Uterus (tissue), 4 donors: ENCODE measurements at places on chromosomes 6 and 20. TPM values are rescaled to one million over a fixed set of nuclear protein-coding genes. Genes with fewer than 3 reads are reported as not detected.

RAD21L1 gene
- not detected for total RNA-seq

SLC17A9 gene
- total RNA-seq, result 1.6 TPM

OPRM1 gene
- total RNA-seq, result not detected

BAG2 gene
- 23.2 TPM for total RNA-seq

TRIM10 gene
- 0.69 TPM for total RNA-seq

OOEP gene
- not detected for total RNA-seq

OGFRL1 gene
- 35.6 TPM for total RNA-seq

SNRPB2 gene
- total RNA-seq, result 33.2 TPM

FHL5 gene
- 4.5 TPM for total RNA-seq

PPP1R16B gene
- total RNA-seq, result 7.6 TPM

ADRM1 gene
- 42.9 TPM for total RNA-seq

DCDC2 gene
- not detected for total RNA-seq

EPPIN gene
- not detected for total RNA-seq

TCP11 gene
- not detected for total RNA-seq

PANK2 gene
- 82.0 TPM for total RNA-seq

SLC4A11 gene
- total RNA-seq, result 0.91 TPM

APOBEC2 gene
- not detected for total RNA-seq

LAMP5 gene
- total RNA-seq, result not detected

TRMT6 gene
- 1.8 TPM for total RNA-seq

OLIG3 gene
- total RNA-seq, result not detected

NOX3 gene
- total RNA-seq, result not detected

TMEM217 gene
- total RNA-seq, result not detected

TGM2 gene
- 639 TPM for total RNA-seq

LY6G5C gene
- total RNA-seq, result 3.8 TPM

SASH1 gene
- 31.2 TPM for total RNA-seq

MRAP2 gene
- 10.9 TPM for total RNA-seq

JPH2 gene
- 50.5 TPM for total RNA-seq

CRISP2 gene
- not detected for total RNA-seq

SPDEF gene
- not detected for total RNA-seq

RAET1E gene
- total RNA-seq, result not detected

MUCL3 gene
- total RNA-seq, result not detected

PSORS1C2 gene
- total RNA-seq, result not detected

PLCB4 gene
- 36.2 TPM for total RNA-seq

IL20RA gene
- total RNA-seq, result 6.4 TPM

TXLNB gene
- 0.26 TPM for total RNA-seq

BPI gene
- total RNA-seq, result not detected
